ENCODE measurements at places on chromosomes 11 and 22.

DNA sequence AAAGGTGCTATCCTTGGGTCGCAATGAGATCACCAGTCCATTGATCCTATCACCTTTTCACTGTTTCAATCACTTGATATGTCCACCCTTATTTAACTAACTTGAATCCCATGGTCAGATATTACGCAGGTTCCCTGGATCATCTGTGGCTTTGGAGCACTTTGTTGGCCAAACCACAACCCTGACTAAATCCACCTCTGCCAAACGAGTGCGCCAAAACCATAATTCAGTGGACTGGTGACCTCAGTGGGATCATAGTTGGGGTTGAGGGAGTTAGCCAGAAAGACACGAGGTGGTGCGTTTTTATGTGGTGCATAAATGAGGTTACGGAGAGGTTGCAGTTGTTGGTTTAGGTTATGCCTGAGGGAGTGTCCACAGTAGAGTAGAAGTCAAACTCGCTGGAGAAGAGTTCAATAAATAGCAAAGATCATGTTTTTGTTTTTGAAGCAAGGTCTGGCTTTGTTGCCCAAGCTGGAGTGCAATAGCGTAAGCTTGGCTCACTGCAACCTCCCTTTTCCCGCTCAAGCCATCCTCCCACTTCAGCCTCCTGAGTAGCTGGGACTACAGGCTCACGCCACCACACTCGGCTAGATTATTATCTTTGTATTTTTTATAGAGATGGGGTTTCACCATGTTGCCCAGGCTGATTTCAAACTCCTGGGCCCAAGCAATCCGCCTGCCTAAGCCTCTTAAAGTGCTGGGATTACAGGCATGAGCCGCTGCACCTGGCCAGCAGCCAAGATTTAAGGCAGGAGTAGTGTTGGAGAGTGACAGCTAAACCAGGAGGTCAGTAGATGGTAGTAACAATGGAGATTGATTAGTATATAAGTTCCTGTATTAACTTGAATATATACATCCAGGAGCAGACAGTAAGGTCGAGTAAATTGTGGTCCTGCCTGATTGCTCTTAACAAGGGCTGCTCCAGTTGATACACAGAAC lies 4.5 kb downstream of the FOXR1 start:
- no peak for ATAC-seq

DNA sequence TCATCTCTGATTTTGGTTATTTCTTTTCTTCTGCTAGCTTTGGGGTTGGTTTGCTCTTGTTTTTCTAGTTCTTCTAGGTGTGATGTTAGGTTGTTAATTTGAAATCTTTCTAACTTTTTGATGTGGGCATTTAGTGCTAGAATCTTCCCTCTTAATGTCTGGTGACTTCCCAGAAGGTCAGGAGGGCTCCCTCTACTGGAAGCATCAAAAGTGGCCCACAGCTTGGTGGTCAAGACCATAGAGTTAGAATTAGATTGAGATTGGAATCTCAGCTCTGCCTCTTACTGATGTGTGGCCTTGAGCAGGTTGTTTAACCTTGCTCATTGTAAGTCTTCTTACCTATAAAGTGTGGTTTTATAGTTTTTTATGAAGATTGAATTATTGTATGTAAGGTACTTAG lies 99.3 kb downstream of the FDX1 start:
- no peak for ATAC-seq

DNA sequence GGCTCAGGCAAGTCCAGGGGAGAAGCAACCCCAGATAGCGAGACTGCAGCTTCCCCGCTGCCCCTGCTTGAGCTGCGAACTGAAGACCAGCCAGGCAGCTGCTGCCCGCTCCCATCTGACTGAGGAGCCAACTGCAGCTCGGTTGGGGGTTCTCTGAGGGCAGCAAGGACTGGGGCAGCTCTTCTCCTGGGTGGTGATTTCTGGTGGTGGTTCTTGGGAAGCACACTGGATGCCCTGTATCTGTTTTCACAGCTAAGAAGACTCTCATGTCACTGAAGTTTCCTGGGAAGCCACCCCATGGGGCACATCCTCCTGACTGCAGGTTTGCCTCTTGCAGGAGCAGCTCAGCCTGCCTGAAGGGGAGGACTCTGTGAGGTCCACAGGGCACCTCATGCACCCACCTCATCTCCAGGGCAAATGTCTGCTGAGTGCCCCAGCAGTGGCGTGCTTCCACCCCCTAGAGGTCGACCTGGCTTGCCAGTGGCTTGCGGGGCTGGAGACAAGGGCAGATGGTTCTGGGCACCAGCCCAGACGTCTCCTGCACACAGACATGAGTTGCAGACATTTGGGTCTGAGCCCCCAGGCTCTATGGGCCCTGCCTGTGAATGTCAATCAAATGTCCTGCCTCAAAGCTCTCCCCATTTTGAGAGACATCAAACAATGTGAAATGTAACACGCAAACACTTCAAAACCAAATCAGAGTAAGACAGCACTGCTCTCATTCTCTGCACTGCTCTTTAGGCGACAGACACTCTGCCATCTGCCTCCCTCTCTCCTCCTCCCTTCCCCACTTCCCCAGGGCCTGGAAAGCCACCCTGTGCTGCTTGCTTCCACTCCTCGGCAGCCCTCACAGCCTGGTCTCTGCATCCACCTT lies 800.9 kb downstream of the BRD1 start:
- no peak for ATAC-seq

GRCh38 chr11:45223496-45223895 lies 62.6 kb downstream of the SYT13 start:
- ATAC-seq, result no peak

- ATAC-seq, result no peak
Measured at GRCh38 chr11:62645671-62645945, 805 bp downstream of the GANAB start.

GRCh38 chr11:108131993-108132392 lies 10.6 kb downstream of the ACAT1 start:
- ATAC-seq, result no peak

GRCh38 chr11:19200410-19201201 lies 1.2 kb downstream of the CSRP3 start:
- ATAC-seq, result no peak

GRCh38 chr11:116913000-116913399 lies 75.6 kb upstream of the APOA1 start:
- no peak for ATAC-seq

- peak; percentile 97 for ATAC-seq
Measured at GRCh38 chr22:36258701-36259614, 6.0 kb downstream of the APOL1 start.

- ATAC-seq, result peak; percentile 53
Measured at GRCh38 chr11:78039919-78040671, 17.0 kb upstream of the KCTD14 start.

GRCh38 chr11:22930816-22931594 lies 70.7 kb upstream of the CCDC179 start:
- ATAC-seq, result peak; percentile 32

- no peak for ATAC-seq
Measured at GRCh38 chr11:62513626-62514025, 33.0 kb downstream of the AHNAK start.

GRCh38 chr22:49869086-49869830 lies 15.6 kb downstream of the ZBED4 start:
- ATAC-seq, result no peak
